ENCODE measurements at places on chromosomes 2 and 18. TPM values are rescaled to one million over a fixed set of nuclear protein-coding genes. Genes with fewer than 3 reads are reported as not detected.

- no peak overlapping the region for H3K4me3 ChIP-seq
- H3K27me3 ChIP-seq = no peaks in the 10 kb centered on the region
Observed at GRCh38 chr2:189858291-189858690, 74.0 kb downstream of the PMS1 start.

DNA sequence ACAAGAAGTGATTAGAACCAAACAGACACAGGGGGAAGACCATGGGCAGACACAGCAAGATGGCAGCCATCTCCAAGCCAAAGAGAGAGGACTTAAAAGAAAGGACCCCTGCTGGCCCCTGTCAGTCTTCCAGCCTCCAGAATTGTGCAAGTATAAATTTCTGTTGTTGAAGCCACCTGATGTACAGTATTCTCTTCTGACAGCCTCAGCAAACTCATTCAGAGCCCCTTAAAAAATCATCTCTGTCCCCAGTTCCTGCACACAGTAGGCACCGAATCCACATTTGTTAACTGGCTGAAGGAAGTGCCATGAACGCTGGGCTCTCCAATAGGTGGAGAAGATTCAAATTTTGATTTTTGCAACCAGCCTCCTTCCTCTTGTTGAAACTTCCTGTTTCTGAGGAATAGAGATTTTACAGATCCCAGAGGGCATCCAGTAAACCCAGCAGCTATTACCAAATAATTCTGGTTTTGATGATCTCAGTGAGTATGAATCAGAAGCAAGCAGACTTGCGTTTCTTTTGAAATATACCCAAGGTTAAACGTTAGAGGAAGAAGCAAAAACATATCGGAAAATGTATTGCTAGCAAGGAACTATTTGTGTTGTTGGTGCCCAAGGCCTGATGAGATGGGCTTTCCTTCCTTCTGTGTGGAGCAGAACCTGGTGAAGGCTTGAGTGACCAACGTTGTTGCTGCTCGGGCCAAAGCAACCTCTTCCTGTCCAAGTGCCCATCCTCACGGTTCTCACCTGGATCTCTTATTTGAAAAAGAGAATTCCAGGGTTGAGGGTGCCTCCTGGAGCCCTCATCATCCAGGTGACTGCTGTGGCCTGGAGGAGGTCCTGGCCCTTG lies 47.7 kb upstream of the PLB1 start:
- H3K27ac ChIP-seq = peak overlapping the region; percentile 90
- peaks cover 68% of the 10 kb centered on the region for H3K4me1 ChIP-seq
- H3K4me3 ChIP-seq = no peak overlapping the region
- H3K36me3 ChIP-seq = no peaks in the 10 kb centered on the region
- DNase-seq = peak; percentile 53
- no peaks in the 10 kb centered on the region for H3K27me3 ChIP-seq

DNA sequence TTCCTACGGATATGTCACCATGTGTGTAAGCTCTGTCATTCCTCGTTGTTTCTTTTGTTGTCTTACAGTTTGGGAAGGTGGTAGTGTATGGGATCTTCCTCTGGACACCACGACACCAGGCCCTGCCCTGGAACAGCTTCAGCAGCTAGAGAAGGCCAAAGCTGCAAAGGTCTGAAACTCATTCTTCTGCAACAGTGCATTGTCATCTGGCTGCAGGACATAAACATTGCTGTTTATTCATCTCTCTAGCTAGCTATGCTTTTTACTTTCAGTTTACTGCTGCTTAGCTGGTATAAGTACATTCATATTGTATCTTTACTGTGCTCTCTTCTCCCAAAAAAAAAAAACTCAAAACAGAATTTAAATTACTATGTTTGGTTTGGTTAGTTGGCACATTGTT lies 39.2 kb upstream of the KCNJ13 start:
- H3K36me3 ChIP-seq = peaks cover 28% of the 10 kb centered on the region
- H3K4me1 ChIP-seq = peaks cover 6% of the 10 kb centered on the region
- no peak for DNase-seq
- H3K27ac ChIP-seq = no peak overlapping the region
- H3K4me3 ChIP-seq = no peak overlapping the region

- DNase-seq = no peak
- H3K4me1 ChIP-seq = no peaks in the 10 kb centered on the region
- no peaks in the 10 kb centered on the region for H3K36me3 ChIP-seq
- peaks cover 18% of the 10 kb centered on the region for H3K27me3 ChIP-seq
Observed at GRCh38 chr2:119455066-119455718, 23.5 kb downstream of the TMEM37 start.

DNA sequence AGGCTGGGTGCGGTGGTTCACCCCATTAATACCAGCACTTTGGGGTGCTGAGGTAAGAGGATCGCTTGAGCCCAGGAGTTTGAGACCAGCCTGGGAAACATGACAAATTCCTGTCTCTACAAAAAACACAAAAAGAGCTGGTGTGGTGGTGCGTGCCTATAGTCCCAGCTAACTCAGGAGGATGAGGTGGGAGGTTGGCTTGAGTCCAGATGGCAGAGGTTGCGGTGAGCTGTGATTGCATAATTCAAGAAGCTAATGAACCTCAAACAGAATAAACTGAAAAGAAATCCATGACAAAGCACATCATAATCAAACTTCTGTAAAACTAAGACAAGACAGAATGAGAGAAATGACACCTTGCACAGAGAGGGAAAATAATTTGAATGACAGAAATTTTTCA lies 54.8 kb downstream of the SEMA4F start:
- H3K27ac ChIP-seq = no peak overlapping the region
- no peaks in the 10 kb centered on the region for H3K36me3 ChIP-seq
- no peak for DNase-seq
- H3K4me1 ChIP-seq = no peaks in the 10 kb centered on the region

- H3K4me3 ChIP-seq = no peak overlapping the region
- no peaks in the 10 kb centered on the region for H3K27me3 ChIP-seq
- no peaks in the 10 kb centered on the region for H3K4me1 ChIP-seq
- H3K36me3 ChIP-seq = peaks cover 4% of the 10 kb centered on the region
- no peak overlapping the region for H3K27ac ChIP-seq
Observed at GRCh38 chr2:71190656-71191569, 36.0 kb downstream of the PAIP2B start.

GRCh38 chr2:204205538-204205937 lies 269.0 kb downstream of the ICOS start:
- H3K36me3 ChIP-seq = no peaks in the 10 kb centered on the region
- DNase-seq = peak; percentile 14
- peaks cover 6% of the 10 kb centered on the region for H3K27me3 ChIP-seq
- H3K4me1 ChIP-seq = peaks cover 2% of the 10 kb centered on the region

- H3K4me1 ChIP-seq = no peaks in the 10 kb centered on the region
- DNase-seq = no peak
- H3K4me3 ChIP-seq = no peak overlapping the region
Observed at GRCh38 chr2:215573496-215573895, 137.6 kb upstream of the FN1 start.

- H3K27me3 ChIP-seq = no peaks in the 10 kb centered on the region
- H3K36me3 ChIP-seq = no peaks in the 10 kb centered on the region
- H3K27ac ChIP-seq = no peak overlapping the region
- no peak overlapping the region for H3K4me3 ChIP-seq
- H3K4me1 ChIP-seq = no peaks in the 10 kb centered on the region
- no peak for DNase-seq
Observed at GRCh38 chr2:142874293-142874814, 3.1 kb upstream of the KYNU start.

DNA sequence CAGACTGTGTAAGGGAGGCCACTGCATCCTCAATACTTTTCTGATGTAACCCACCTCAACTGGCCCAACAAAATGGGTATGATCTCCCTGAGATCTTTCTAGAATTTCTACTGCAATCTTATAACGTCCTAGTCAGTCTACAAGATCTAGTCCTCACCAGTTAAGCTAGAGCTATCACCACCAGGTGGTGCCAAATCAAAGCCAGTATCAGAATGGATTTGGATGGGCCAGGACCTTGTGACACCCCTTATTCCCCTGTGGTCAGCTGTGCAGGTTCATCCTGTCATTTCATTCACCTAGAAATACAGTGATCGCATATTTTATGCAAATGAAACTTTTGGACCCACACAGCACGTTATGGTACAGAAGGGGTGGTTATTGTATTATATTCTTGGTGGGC lies 90.3 kb downstream of the OLA1 start:
- H3K27ac ChIP-seq = no peak overlapping the region
- H3K36me3 ChIP-seq = peaks cover 10% of the 10 kb centered on the region
- peaks cover 9% of the 10 kb centered on the region for H3K4me1 ChIP-seq
- H3K27me3 ChIP-seq = no peaks in the 10 kb centered on the region

DNA sequence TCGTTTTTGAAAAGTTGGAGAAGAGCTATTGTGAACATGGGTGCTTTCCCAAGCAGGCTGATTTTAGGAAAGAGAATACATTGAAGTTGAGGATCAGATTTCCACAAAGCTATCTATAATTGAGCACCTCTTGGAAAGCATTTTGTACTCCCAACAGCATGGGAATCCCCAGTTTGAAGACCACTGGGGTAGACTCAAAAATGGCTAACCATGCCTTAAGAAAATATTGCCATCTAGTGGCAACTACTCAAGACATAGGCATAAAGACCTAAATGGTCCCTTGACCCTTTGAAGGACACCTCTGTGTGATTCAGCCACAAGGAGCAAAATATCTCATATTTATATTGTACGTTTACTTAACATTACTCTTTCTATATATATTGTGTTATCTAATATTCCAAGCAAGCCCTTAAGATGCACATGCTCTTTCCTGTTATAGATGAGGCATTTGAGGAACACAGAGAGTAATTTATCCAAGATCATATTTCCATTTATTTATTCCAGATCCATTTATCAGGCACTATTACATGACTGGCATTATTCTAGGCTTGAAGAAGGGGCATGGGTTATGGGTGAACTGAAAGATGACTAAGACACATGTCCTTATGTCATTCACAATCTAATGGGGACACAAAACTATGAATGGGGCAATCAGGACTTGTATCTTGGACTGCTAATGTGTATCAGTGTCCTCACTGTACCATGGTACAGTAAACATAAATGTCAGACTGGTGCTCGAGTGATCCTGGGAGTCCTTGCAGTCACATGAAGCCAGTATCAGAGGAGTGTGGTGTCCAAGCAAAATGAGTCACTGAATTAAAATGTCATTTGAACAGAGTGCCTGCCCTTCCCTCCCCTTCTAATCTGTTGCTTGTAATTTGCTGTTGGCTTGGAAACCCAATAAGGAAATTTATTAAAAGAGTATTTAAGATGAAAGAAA lies 121.0 kb upstream of the XPO1 start:
- no peaks in the 10 kb centered on the region for H3K27me3 ChIP-seq
- no peaks in the 10 kb centered on the region for H3K4me1 ChIP-seq
- H3K4me3 ChIP-seq = no peak overlapping the region
- H3K27ac ChIP-seq = no peak overlapping the region

HOXD13 gene
- not detected for total RNA-seq

CXCR1 gene
- total RNA-seq = not detected

AQP4 gene
- total RNA-seq = not detected

SUCLG1 gene
- total RNA-seq = 75.3 TPM

Data from activated naive CD4-positive, alpha-beta T cell treated with anti-CD3 and anti-CD28 coated beads for 36 hours (primary cell).